NCI-H1417 (cell line): ENCODE measurements at places on chromosomes 3 and 15.
A peak's percentile ranks its signal among the peaks of the same experiment; 100 is the strongest.

DNA sequence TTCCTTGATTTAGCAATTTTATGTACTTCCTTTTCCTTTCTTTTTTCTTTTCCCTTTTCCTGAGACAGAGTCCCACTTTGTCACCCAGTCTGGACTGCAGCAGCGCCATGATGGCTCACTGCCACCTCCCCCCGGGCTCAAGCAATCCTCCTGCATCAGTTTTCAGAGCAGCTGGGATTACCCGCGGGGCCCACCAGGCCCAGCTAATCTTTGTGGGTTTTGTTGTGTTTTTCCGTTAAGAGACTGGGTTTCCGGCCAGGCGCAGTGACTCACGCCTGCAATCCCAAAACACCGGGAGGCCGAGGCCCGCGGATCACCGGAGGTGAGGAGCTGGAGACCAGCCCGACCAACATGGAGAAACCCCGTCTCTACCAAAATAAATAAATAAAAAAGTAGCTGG lies 17.7 kb downstream of the GOLGA8S start:
- DNase-seq = no peak

GRCh38 chr3:14548321-14548729 lies 8.2 kb upstream of the GRIP2 start:
- DNase-seq = no peak

DNA sequence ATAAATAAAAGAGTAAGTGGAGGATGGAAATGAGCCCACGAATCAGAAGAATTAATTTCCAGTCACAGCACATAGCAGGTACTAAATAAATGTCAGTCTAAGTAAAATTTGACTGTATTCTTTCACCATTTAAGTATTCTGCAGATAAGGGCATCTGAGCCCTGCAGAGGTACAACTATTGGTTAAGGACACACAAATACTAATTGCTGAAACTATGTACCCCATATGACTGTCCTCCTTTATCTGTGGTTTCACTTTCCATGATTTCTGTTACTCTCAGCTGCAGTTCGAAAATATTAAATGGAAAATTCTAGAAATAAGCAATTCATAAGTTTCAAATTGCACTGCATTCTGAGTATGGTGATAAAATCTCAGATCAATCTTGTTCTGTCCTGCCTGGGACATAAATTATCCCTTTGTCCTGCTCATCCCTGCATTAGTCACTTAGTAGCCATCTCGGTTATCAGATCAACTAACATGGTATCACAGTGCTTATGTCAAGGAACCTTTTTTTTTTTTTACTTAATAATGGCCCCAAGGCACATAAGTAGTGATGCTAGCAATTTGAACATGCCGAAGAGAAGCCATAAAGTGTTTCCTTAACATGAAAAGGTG lies 95.1 kb downstream of the LSAMP start:
- no peak for DNase-seq

DNA sequence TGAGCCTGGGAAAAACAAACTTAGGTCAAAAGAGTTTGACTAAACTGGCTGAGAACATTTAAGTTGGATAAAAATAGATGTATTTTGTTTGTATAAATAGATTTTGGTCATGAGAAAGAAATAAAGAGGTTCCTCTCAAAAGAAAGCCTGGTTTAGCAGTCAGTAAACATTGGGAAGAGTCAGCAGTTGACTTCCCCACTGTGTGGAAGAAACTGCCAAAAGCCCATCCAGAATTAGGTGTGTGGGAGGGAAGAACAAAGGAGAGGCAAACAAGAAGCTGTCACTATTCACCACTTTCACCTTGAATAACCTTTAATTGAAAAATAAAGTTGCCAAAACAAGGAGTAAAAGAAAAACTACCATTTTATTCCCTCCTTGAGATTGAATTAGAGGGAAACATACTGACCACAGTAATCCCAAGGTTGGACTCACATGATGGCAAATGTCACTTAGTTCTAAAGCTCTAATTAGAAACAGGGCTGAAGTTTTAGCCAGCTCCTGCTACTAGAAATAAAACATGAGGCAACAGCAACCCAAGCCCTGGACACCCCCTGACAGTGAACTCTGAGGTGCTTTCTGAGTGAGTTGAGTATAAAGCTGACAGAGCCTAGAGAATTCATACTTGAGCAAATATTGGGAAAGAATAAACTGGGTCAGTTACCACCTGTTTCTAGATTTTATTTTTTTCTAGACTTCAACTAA lies 139.3 kb downstream of the SERPINI1 start:
- no peak for DNase-seq

GRCh38 chr3:69422751-69423150 lies 36.9 kb upstream of the FRMD4B start:
- DNase-seq = no peak

DNA sequence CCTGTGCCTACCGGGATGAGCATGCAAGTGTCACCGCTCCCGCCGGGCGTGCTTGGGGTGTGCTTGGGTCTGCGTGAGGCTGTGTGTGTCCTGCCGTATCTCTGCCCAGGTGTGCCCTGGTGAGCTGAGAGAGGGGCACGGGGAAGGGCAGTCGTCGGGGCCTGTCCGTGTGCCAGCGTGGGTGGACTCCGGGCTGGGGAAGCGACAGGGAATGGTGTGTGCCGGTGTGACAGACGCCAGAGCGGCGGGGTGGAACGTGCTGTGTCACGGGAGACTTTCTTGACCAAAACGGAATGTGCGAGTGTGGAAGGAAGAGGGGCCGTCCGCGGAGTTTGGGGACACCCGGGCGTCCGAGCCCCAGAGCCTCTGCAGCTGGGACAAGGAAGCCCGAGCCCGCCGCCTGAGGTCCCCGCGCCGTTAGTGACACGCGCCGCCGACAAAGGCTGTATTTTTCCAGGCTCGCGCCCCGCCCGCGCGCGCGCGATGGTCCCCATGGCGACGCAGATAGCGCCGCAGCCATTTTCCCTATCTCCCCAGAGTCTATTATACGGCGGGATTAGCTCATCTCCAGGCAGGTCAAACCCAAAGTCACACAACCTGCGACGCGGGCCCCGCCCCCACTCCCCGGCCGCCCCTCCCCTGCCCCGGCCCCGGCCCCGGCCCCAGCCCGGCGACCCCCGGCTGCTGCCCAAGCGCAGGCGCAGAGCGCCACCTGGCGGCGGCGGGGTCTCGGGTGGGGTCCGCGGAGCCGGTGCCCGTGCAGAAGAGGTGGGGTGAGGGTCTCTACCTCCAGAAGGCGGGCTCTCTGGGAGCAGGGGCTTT lies 4.5 kb upstream of the GATA2 start:
- DNase-seq = peak; percentile 79

DNA sequence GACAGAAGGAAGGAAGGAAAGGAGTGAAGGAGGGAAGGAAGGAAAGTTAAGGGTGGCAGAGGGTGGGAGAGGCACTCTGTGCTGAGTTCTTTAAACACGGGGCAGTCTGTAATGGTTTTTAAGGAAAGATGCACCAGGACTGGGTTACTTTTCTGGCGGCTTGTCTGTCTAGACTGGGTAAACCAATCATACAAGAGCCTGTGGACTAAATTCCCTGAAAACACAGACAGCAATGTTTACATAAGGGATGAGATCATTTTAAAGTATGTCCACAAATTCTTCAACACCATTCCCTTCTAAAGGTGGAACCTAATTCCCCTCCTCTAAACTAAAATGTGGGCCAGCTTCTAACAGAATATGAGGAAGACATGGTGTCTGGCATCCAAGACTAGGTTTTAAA lies 235.5 kb upstream of the IGF1R start:
- DNase-seq = no peak

- DNase-seq = peak; percentile 69
These were observed 136.5 kb downstream of the MAP2K5 start for GRCh38 chr15:67678993-67679392.

DNA sequence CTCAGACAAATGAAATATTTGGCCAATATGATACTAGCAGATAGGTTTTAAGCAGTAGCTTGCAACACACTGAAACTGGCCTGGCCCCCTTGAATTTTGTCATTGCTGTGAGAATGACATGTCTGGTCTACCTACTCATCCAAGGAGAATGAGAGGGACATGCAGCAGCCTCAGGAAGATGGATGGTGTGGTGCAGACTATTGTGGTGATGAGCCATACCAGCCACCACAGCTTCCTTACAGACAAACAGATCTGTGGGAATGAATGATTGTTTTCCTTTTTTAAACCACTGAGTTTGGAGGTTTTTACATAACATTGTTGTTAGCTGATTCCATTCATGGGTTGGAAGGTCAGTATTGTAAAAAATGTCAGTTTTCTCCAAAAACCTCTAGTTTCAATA lies 133.7 kb upstream of the POU1F1 start:
- no peak for DNase-seq

DNA sequence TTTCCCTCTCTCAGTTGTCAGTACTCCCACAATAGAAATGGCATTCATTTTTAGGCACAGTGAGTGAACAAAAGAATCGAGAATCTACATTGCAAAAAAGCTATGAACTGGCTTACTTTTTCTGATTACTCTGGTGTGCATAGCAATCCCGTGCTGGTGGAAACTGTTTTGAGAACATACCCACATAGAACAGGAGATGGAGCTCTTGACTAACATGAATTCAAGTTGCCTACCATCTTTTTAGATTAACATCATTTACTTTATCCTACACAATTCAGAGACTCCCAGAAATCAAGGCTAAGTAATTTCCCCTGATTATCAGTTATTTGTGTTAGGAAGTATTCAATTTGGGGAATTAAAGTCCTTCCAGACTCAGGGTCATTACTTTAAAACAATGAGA lies 326.6 kb downstream of the ARPP21 start:
- DNase-seq = no peak

DNA sequence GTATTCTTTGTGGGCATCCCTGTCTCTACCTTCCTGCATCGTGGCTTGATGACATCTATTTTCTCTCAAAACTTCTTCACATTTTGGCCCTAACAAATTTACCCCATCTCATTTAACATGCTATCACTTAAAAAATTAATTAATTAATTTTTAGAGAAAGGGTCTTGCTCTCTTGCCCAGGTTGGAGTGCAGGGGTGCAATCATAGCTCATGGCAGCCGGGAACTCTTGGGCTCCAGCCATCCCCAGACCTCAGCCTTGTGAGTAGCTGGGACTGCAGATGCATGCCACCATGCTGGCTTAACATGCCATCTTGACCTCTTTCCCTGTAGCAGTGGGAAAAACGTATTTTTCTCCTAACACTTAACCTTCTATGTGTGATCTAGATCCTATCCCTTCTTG lies 20.6 kb downstream of the IQGAP1 start:
- no peak for DNase-seq

GRCh38 chr3:58151637-58152036 lies 59.1 kb downstream of the DNASE1L3 start:
- no peak for DNase-seq

GRCh38 chr15:57401546-57401945 lies 25.2 kb downstream of the CGNL1 start:
- no peak for DNase-seq

GRCh38 chr15:80240276-80240675 lies 11.7 kb downstream of the CTXND1 start:
- DNase-seq = no peak

DNA sequence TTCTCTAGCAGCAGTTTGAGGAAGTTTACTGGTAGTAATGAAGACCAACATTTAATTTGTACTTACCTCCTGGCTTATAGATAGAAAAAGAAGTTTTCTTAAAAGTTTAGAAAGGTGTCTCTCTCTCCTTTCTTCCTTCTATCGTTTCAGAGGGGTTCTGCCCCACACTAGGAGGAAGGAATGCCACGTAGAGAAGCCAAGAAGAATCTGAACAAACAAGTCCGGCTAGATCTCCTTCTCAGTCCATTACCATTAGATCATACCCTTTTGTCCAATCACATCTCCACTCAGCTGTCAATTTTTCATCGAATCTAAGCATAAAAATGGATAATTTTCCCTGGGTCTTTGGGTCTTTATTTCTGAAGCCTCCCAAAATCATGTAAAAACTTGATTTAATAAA lies 1048.1 kb downstream of the SI start:
- DNase-seq = no peak
